GM23248 (cell line): ENCODE measurements at places on chromosomes 1 and 21. TPM values are rescaled to one million over a fixed set of nuclear protein-coding genes. Genes with fewer than 3 reads are reported as not detected.

DNA sequence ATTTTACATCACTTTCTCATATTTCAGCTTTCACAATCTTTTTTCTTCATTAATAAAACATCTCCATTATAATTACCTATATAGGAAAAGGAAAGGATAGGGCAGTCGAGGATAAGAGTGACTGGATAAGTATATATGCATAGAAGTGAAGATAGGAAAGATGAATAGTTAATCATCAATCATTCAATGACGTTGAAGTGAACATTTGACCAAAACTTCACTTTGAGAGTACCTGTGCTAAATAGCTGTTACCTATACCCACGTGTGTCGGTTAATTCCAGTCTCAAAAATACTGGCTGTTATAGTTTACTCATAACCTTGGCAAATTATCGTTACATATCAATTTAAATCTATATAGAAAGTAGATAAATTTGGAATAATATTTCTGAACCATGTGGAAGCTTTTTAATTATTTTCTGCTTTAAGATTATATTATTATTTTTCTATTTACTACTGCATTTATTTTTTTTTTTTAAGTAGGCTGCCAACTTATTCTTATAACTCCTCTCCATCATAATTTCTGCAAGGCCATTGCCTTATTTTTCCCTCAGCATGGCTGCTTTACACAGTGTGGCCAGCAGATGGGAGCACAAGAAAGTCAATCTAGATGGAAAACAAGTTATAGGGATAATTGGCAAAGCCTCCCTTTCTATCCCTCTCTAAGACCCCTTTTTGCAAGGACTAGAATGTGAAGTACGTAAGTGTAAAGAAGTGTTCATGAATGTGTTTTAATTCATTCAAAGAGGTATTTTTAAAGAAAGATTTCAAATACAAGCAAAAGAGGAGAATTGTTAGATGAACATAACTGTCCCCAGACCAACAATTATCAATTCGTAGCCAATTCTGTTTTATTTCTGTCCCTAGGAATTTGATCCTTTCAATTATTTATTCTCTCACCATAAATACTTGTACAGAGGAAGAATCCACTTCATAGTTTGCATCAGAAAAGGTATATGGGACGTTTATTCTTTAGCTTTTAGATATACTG, 290.4 kb downstream of the KCNT2 start:
- peak; percentile 57 for DNase-seq

Gene PRAMEF33
- polyA plus RNA-seq: not detected in 2 replicates

GRCh38 chr1:25619101-25619890, 2.7 kb downstream of the MAN1C1 start:
- DNase-seq: peak; percentile 32

DNA sequence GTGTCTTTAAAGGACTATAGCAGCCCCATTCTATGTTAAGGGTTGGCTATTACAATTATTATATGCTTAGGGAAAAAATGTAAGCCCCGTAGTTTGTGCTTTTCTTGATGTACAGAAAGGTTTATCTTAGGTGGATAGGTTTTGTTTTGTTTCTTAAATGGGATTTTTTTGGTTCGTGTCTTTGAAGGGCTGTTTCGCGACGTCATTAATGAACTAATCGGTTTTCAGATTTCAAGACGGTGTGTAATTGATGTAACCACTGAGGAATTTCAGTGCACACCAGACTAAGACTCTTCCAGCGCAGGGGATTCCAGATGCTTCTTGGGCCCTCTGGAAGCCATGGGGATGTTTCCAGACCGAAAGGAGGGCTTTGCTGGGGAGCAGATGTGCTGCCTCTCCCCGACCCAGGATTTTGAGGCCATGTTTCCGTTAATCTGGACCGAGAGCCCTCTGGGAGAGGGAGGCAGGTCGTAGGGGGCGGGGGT, 4.8 kb upstream of the SIM2 start:
- DNase-seq: no peak

GRCh38 chr1:53140451-53140850, 2.0 kb downstream of the SLC1A7 start:
- DNase-seq: no peak

GRCh38 chr21:31368361-31368760, 24.3 kb upstream of the TIAM1 start:
- DNase-seq: no peak

DNA sequence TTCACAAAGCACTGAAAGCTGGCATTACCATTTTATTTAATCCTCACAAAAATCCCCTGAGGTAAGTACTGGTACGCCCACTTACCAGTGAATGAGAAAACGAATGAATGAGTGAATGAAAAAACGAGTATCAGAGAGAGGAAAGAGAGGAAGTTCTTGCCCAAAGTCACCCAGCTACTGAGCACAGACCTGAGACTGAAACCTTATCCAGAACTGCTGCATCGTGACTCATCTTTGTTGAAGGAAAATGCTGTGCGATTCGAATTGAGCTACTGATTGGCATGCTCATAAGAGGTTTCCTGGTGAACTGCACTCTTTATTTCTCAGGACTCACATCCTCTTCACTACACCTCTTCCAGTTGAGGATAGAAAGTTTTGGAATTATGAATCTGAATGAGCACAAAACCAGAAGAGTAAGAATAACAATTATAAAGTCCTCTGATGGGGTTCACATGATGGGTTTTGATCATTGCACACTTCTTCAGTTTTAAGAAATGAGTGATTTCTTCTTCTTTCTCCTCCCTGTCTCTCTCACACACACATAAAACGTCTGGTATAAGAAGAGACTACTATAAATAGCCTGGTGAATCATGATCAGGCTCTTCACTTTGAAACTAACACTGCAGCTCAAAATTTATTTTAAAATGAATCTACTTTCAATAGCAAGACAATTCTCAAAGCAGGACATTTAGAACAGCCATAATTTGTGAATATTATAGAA, 32.1 kb downstream of the IL12RB2 start:
- DNase-seq: peak; percentile 88

Gene OR2L3
- polyA plus RNA-seq: not detected in 2 replicates

DNA sequence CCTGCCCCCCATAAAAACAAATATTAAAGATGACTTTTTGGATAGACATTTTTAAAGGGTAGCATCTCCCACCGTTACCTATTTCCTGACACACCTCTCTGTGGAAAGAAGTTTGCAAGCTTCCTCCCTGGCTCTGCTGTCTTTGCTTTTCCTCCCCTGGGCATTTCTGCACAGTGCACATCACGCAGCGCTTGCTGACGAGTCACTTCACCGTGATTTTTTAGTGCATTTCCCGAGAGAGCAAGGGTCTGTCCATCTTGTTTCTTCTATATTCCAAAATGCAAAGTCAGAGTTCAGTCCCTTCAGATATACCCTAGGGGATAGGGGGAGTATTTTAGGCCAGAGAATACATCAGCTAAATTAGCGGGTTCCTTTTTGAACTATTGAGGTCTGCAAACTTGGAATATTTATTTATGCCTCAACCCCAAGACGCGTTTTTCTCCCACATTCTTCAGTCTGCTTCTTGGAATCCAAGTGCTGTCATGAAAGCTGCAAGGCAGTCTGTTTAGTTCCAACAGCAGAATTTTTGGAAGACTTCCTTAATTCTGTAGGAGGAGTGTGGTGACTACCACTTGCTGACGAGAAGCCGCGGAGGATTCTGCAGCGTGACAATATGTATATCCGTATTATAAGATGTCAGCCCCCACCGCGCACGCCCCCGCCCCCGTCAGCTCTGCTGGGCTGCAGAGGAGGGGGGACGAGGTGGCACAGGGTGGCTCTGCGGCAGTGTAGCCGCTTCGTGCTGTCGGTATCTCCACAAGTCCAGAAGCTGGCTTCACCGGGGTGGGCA, 22.4 kb downstream of the SMYD2 start:
- DNase-seq: peak; percentile 63

GRCh38 chr1:226736001-226736907, 2.8 kb downstream of the ITPKB start:
- no peak for DNase-seq

DNA sequence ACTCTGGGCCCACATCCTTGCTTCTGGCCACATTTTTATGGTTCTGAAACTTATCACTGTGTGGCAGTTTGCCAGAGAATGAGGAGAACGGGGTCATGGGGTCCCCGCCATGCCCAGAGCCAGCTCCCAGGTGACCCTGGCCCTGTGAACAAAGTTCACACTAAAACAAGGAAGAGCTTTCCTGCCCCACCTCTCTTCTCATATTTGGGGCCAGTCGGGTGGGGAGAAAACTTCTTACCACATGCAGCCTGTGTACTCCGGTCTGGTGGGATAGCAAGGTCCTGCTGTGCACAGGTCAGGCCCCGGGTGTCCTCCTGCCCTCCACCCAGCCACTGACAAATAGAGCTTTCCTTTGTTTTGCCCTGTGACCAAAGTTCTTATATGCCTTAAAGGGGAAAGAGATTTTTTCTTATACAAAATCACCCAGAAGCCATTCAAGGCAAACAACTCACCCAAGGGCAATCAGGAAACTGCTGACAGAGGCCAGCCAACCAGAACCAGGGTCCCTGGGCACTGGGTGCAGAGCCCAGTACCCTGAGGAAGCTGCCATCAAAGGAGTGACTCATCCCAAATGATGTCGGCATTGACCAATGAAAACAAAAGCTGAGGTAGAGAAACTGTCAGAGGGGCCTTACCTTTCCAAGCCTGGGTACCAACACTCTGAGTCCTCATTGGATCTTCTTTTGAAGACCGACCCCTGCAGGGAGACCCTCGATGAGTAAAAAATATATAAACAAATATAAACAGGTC, 53.6 kb downstream of the OLIG1 start:
- peak; percentile 13 for DNase-seq

Gene C1orf94
- polyA plus RNA-seq: not detected in 2 replicates
